Mammary epithelial cell (primary cell): ENCODE measurements at places on chromosomes 11 and 22. TPM values are rescaled to one million over a fixed set of nuclear protein-coding genes. Genes with fewer than 3 reads are reported as not detected.

The MIOX gene
- total RNA-seq = not detected

The CEND1 gene
- not detected for total RNA-seq

The KRTAP5-8 gene
- total RNA-seq = not detected

- no peak for DNase-seq
Observed at GRCh38 chr11:70112017-70112434, 33.9 kb downstream of the ANO1 start.

GRCh38 chr11:15905366-15906104, 450.8 kb downstream of the SOX6 start:
- no peak for DNase-seq

GRCh38 chr11:86814775-86815174, 14.4 kb downstream of the PRSS23 start:
- no peak for DNase-seq

DNA sequence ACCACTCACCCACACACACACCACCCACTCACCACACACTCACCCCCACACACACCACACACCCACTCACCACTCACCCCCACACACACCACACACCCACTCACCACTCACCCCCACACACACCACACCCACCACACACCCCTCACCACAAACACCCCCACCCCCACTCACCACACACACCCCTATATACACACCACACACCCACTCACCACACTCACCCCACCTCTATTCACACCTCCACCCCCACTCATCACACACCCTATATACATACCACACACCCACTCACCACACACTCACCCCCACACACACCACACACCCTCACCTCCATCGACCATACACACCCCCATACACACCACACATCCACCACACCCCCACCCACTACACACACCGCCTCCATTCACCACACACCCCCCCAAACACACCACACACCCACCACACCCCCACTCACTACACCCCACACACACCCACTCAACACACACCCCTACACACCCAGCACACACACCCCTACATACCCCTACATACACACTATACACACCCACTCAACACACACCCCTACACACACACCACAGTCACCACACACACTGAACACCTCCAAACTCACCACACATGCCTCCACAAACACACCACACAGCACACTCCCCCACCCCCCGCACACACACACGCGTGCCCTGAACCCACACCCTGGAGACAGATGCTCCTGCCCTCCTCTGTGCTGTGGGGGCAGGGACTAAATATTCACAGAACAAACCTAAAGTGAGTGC, 19.0 kb upstream of the TTLL12 start:
- DNase-seq = no peak

DNA sequence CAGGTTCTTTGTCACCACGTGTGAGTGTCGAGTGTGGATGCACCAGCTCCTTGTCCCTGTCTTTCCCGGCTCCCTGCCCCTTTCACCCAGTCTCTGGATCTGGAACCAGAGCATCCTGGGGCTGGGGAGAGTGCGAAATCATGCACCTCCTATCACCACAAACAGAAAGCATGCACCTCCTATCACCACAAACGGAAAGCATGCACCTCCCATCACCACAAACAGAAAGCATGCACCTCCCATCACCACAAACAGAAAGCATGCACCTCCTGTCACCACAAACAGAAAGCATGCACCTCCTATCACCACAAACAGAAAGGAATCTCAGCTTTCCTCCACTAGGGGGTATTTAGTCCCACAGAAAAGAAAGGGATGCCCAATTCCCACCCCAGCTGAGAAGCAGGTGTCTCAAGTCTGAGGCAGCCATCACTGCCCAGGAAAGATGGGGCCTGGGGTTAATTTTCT, 5.9 kb upstream of the GLB1L3 start:
- DNase-seq = no peak

DNA sequence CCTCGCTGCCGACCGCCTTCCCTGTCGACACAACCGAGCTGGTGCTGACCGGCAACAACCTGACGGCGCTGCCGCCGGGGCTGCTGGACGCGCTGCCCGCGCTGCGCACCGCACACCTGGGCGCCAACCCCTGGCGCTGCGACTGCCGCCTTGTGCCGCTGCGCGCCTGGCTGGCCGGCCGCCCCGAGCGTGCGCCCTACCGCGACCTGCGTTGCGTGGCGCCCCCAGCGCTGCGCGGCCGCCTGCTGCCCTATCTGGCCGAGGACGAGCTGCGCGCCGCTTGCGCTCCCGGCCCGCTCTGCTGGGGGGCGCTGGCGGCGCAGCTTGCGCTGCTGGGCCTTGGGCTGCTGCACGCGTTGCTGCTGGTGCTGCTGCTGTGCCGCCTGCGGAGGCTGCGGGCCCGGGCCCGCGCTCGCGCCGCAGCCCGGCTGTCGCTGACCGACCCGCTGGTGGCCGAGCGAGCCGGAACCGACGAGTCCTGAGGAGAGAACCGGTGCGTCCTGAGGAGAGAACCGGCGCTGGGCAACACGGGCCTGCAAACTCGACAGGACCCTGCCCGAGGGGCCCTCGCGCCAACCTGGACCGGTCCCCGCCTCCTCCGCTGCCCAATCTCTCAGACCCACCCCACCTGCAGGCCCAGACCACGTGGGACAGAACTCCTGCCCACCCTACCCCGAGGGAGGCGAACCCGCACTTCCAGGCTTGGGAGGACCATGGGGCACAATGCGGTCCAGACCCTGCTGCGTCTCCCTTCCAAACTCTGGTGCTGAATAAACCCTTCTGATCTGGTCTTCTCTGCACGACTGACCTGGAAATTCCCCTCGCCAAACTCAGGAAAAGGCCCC, 866 bp downstream of the GP1BB start:
- no peak for DNase-seq

DNA sequence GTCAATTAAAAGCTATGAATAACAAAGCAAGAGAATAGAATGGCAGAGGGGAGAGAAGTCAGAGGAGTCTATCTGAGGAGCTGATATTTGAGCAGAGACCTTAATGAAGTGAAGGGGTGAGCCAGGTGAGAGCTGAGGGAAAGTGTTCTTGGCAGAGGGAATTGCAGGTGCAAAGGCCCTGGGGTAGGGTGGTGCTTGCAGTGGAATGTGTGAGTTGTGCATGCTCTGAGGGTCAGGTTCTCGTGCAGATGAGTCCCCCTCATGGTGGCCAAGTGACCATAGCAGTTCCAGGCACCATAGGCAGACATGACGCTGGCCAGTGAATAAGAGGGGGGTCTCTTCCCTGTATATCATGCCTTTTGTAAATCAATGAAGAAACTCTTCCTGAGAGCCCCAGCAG, 58.9 kb upstream of the ALX4 start:
- no peak for DNase-seq

- DNase-seq = no peak
Observed at GRCh38 chr11:122155765-122156527, 39.9 kb upstream of the BLID start.
